ENCODE measurements at places on chromosomes 7 and 10.

DNA sequence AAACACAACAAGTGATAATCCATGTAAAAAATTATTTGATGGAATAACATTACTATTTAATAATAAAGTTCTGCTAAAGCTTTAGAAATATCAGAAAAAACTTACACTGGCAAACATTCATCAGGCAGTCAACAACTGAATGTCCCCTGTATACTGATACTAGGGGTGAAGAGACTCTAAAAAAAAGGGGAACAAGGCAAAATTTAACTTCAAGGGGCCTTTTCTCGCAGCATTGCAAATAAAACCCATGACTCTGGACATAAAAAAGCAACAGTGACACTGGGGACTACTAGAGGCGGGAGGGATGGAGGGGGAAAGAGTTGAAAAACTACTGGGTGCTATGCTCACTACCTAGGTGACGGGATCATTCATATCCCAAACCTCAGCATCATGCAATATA, 5.8 kb upstream of the IFRD1 start:
- no peak for DNase-seq

- DNase-seq, result no peak
Observed at GRCh38 chr10:74543276-74543675, 283.1 kb upstream of the KAT6B start.

DNA sequence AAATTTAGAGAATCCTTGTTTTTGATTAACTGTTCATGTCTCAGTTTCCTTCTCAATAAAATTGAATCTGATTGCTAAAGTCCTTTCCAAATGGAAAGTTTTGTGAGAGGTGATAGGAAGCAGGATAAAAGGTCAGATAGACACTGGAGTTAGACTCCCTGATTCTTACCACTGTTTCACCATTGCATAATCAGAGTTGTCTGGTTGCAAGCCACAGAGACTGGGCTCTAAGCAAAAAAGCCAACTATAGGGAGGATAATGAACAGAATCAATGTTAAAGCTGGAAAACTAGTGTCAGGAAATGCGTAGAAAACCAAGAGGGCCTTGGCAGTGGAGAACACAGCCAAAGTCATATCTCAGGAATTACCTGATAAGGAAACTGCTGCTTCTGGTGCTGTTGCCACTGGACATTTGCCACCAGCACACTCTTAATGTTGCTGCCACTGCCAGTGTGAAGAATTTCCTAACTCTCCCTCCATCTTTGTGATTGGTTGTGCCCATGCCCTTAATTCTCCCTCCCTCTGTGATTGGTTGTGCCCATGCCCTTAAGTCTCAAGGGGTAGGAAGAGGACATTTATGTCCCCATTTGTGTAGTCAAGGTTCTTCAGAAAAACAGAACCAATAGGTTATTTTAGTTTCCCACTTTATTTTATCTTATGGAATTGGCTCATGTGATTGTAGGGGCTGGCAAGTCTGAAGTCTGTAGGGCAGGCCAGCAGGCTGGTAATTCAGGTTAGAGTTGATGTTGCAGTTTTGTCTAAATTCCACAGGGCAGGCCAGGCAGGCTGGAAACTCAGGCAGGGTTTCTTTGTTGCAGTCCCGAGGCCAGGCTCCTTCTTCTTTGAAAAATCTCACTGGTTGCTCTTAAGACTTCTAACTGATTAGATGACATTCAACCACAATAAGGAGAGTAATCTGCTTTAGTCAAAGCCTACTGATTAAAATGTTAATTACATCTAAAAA, 639.0 kb downstream of the REEP3 start:
- no peak for DNase-seq

GRCh38 chr10:28788762-28789161, 111.4 kb downstream of the BAMBI start:
- no peak for DNase-seq

GRCh38 chr10:124671486-124672075, 72.6 kb downstream of the FAM53B start:
- no peak for DNase-seq

GRCh38 chr7:2612445-2613097, 19.2 kb upstream of the TTYH3 start:
- DNase-seq, result no peak

DNA sequence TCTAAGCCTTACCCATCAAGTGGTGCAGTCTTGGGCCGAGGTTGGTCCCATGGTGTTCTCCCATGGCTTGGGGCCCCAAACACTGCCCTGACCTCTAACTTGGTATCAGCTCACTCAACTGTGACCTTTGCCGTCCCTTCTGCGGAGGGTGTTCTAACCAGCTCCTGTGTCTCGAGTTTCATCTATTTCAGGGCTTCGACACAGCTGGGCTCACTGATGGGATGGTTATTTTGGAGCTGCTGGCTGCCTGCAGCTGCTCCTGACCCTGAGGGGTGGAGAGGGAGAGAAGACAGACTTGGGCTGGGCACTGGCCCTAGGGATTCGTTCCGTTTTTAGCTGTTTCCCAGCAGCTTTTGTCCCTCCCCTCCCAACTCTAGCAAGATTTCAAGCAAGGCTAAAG, 86.9 kb downstream of the NEURL1 start:
- no peak for DNase-seq

DNA sequence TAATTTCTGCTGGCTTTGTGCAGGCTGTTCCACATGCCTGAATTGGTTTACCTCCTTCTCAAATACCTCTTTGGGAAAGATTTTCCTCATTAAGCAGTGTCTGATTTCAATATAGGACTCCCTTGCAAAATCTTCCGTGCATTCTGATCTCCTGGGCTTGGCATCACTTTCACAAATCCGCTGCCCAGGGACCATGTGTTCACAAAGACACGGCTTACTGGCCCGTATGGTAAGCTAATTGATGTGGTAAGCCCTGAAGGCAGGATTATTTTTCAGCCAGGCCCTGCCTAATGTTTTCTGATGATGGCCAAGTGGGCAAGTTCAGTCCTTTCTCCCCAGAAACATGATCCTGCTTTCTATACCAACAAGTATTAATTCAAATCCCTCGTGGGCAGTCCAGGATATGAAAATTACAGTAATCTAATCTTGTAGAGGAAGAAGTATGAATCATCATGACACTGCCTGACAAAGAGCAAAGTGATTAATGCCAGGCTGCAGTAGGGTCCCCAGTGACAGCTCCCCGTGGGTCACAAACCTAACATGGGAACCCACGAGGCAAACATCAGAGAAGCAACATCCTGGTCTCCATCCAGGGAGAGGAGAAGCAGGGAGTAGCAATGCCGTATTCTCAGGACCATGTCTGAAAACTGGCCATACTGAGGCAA, 11.6 kb upstream of the SVIL start:
- DNase-seq, result no peak

DNA sequence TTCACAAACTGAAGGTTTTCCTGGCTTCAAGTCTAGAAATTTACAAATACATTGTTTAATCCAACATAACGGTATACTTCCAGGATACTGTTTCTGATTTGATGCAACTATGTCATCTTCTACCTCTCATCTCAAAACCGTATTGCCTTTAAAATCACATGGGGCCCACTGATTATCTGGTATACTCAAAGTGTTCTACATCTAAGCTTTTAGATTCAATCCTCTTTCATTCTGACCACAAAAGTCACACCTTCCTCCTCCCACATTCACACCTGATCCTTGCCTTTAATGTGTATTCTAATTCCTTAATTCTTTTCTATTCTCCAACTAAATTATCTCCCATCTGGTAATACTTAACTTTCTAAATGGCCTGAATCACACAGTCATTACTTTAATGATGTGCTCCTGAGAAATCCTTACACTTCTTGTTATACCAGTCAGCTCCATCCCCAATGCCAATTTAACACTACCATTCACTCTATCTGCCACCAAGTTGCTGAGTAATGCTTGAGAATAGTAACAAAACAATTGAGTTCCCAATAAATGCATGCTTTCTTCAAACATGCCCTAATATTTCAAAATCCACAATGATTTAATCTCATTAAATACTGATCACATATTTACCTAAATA, 13.0 kb downstream of the ATAD1 start:
- DNase-seq, result no peak

- no peak for DNase-seq
Observed at GRCh38 chr10:14425034-14425433, 94.3 kb upstream of the FRMD4A start.

GRCh38 chr10:77837248-77837924, 89.2 kb downstream of the DLG5 start:
- no peak for DNase-seq

GRCh38 chr7:88396295-88396947, 89.7 kb upstream of the STEAP4 start:
- no peak for DNase-seq

- no peak for DNase-seq
Observed at GRCh38 chr10:126191192-126191591, 197.1 kb downstream of the ADAM12 start.

DNA sequence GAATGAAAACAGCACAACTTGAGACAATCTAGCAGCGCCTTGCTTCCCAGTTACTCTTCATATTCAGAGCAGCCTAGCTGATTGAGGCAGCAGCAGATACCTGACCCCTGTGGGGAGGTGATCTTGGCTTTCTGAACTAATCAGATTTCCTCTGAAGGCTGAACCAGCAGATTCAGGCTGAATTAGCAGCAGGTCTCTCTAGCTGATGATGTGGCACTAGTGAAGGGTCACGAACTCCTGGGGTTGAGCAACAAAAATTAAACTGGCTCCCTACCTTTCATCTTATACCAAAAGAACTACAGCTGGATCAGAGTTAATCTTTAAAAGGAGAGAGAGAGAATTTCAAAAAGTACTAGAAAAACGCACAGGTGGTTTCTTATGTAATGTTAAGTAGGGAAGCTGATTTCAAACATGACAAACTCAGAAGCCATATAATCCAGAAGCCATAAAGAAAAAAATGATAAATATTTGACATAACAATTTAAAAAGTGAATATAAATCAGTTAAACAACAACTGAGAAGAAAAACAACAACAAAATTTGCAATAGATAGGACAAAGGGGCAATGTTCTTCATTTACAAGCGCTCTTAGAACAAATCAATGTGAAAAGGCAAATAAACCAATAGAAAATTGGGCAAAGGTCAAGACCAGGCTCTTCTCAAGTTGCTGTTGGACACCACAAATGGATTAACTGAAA, 13.5 kb downstream of the SLC25A13 start:
- no peak for DNase-seq

DNA sequence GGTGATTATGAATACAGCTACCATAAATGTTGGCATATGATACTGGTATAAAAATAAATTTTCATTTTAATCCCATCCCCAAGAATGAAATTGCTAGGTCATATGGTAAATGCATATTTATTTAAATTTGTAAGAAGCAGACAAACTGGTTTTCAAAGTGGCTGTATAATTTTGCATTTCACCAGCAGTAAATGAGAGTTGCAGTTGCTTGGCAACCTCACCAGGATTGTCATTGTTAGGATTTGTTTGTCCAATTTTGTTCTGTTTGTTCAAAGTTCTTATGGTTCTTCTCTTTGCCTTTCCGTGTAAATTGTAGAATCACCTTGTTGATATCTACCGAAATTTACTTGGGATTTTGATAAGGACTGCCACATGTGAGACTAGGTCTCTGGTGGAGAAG, 237.4 kb downstream of the OTUD1 start:
- DNase-seq, result no peak

- no peak for DNase-seq
Observed at GRCh38 chr10:92187101-92187500, 103.8 kb downstream of the CPEB3 start.

GRCh38 chr7:22944510-22944909, 69.4 kb downstream of the HYCC1 start:
- DNase-seq, result no peak

DNA sequence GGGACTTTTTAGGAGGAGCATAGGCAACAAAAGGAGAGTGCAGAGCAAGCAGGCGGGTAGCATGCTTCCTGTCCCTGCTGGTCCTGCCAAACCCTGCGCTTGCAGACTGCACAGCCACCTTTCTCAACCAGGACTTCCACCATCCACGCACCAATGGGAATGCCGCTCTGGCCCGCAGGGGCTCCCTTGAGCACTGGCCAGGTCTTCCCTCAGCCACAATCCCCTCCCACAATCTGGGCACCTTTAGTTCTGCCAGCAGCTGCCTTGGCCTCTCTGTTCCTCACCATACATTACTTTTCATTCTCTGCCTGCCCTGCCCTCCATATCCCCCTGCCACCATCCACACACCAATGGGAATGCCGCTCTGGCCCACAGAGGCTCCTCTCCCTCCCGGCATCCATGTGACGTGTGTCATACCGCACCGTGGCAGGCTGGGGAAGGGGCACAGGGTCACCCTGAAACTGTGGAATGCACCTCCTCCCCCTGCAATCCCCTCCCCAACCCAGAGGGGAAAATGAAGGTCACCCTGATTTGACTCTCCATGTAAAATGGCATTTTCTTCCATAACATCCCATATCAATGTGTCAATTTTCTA, 97.3 kb upstream of the MACROH2A2 start:
- no peak for DNase-seq

- DNase-seq, result no peak
Observed at GRCh38 chr10:63760708-63761047, 239.5 kb downstream of the REEP3 start.

DNA sequence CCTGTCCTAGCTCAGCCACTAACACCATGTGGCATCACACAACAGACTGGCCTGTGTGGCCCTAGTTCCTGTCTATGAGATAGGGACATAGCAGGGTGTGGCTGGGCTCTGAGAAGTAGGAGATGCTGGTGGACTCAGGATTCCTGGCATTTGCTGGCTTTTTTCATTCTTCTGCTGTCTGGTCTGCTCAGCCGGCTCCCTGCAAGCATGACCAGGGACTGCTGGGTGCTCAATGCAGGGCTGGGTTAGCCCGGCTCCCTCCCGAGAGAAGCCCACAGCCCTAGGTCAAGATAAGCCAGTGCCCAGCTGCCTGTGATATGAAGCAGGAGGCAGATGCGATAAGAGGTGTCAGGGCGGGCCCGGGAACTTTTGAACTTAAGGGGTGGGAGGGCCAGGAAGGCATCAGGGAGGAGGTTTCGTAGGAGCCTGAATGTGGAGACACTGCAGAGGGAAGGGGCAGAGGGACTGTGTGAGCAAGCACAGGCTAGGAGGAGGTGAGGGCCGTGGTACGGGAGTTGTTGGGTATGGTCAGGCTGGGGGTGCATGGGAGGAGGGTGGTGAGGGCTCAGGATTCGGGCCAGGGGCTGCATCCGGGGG, 3.5 kb downstream of the AQP1 start:
- DNase-seq, result no peak

GRCh38 chr10:5762531-5762930, 50.7 kb downstream of the GDI2 start:
- no peak for DNase-seq

GRCh38 chr7:158358926-158359645, 228.5 kb downstream of the PTPRN2 start:
- DNase-seq, result no peak

- DNase-seq, result no peak
Observed at GRCh38 chr7:128361411-128362379, at the start of gene PRRT4. Gene PRRT4, minus strand, starts transcription at chr7:128361690.

- DNase-seq, result no peak
Observed at GRCh38 chr10:31808258-31809218, 120.1 kb downstream of the ARHGAP12 start.

Measured in kidney epithelial cell (primary cell).